Right lobe of liver (tissue), 6 donors: ENCODE measurements at places on chromosomes 16 and 17. TPM values are rescaled to one million over a fixed set of nuclear protein-coding genes. Genes with fewer than 3 reads are reported as not detected.

SCN4A gene
- total RNA-seq, result 0.31 TPM

B4GALNT2 gene
- not detected for total RNA-seq

NR1D1 gene
- 15.5 TPM for total RNA-seq

ARHGAP27 gene
- 9.3 TPM for total RNA-seq

ZDHHC1 gene
- total RNA-seq, result 4.0 TPM

CDH1 gene
- 74.4 TPM for total RNA-seq

CX3CL1 gene
- 11.7 TPM for total RNA-seq

OTOP3 gene
- not detected for total RNA-seq

SHISA9 gene
- 0.06 TPM for total RNA-seq

ATP6V0D1 gene
- total RNA-seq, result 79.6 TPM

DNA sequence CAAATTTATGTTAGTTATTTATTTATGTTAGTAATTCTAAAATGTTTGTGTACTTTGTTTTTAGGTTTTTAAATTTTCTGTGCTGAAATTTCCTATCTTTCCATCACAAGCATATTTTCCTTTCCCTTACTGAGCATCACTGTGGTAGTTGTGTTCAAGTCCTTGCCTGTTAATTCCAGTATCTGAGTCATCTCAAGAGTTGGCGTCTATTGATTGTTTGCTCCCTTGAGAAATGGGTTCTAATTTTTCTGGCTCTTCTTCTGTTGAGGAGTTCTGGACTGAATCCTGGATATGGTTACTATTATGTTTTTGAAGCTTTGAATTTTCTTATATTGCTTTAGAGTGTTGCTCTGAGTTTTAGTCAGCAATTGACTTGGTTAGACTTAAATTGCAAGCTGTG is 56.3 kb downstream of the GAN start:
- DNase-seq, result no peak
- H3K36me3 ChIP-seq, result no peaks in the 10 kb centered on the region
- no peaks in the 10 kb centered on the region for H3K27me3 ChIP-seq
- no peaks in the 10 kb centered on the region for H3K4me1 ChIP-seq
- no peak overlapping the region for H3K27ac ChIP-seq

- no peaks in the 10 kb centered on the region for H3K4me1 ChIP-seq
- no peaks in the 10 kb centered on the region for H3K27me3 ChIP-seq
- no peak overlapping the region for H3K4me3 ChIP-seq
- no peak for DNase-seq
- H3K36me3 ChIP-seq, result peaks cover 9% of the 10 kb centered on the region
Observed at GRCh38 chr16:74936902-74937560, 47.9 kb downstream of the WDR59 start.

DNA sequence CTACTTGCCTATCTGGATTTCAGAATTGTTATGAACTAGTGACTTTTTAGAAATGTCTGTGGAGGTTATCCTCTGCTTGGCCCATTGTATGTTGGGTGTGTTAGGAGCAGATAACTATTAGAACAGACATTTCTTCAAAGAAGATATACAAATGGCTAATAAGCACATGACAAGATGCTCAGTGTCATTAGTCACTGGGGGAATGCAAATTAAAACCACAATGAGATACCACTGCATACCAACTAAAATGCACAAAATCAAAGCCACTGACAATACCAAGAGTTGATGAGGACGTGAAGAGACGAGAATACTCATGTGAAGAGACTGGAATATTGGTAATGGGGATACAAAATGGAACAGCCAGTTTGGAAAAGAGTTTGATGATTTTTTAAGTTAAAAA is 39.2 kb downstream of the CEP112 start:
- H3K27ac ChIP-seq, result no peak overlapping the region
- H3K4me3 ChIP-seq, result no peak overlapping the region
- H3K27me3 ChIP-seq, result no peaks in the 10 kb centered on the region
- no peak for DNase-seq

GRCh38 chr16:16145286-16145685 is 78.0 kb downstream of the ABCC6 start:
- DNase-seq, result no peak
- H3K27ac ChIP-seq, result no peak overlapping the region
- no peaks in the 10 kb centered on the region for H3K27me3 ChIP-seq
- H3K36me3 ChIP-seq, result no peaks in the 10 kb centered on the region
- no peaks in the 10 kb centered on the region for H3K4me1 ChIP-seq

- no peaks in the 10 kb centered on the region for H3K36me3 ChIP-seq
- H3K27me3 ChIP-seq, result no peaks in the 10 kb centered on the region
- H3K4me1 ChIP-seq, result peaks cover 20% of the 10 kb centered on the region
Observed at GRCh38 chr16:69568676-69569075, 2.9 kb downstream of the NFAT5 start.

DNA sequence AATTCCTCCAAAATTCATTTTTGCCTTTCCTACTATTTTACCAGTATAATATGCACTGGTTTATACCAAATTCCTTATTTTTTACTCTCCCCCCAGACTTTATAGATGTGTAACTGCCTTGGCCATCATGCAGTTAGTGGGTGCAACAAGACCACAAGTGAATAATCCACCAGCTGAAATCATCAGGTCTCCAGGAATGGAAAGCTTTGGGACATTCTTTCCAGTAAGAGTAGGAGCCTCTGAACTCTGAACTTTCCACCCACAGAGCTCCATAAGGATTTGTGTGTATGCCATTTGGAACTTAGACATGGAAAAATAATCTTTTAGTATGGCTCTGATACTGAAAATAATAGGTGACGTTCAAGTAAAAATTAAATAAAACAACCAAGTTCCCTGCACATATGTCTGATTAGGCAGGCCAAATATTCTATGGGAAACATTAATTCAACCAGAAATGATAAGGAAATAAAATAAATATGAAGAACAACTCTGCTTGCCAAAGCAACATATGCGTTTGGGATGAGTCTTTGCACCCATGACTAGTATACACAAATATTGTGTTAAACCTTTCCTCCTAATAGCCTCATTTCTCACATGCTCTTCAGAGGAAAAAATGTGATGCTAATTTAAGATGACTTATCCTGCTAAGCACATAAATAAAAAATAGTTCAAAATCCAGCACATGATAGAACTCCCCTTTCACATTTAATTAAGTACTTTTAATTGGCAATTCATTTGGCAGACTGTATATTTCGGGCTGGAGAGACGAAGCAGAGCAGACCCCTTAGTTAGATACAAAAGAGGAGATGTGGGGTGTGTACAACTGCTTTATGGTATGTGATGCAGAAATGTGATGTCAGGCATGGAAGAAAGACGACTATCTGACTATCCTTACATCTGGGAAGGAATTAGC is 11.6 kb upstream of the LYRM9 start:
- H3K27me3 ChIP-seq, result no peaks in the 10 kb centered on the region
- H3K27ac ChIP-seq, result no peak overlapping the region
- no peak overlapping the region for H3K4me3 ChIP-seq
- H3K4me1 ChIP-seq, result no peaks in the 10 kb centered on the region
- H3K36me3 ChIP-seq, result no peaks in the 10 kb centered on the region

DNA sequence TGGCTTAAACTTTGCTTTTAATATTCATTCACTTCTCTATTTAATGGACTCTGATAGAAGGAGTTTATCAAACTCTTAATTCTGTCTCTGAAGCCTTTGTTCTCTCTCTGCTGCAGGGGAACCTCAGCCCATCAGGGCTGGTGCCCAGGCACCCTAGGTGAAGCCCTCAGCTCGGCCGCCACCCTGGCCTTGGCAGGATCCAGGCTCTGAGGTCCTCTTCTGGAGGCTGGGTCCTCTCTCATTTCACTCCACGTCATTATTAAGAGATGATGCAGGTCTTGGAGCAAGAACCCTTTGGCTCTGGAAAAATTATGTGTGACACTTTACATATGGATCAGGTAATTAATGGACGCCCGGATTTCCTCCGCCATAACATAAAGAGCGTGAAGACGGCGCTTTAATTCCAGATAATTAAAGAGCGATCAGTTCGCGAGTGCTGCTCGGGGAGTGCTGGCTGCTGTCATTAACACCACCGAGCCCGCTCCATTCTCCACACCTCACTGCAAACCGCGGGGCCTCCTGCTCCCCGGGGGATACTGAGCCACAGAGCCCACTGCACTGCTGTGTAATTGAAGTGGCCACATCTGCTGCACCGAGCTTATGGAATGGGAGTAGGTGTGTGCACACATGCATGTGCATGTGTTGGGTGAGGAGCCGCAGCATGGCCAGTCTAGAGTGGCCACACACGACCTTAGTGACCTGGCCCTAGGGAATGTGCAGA is 259.4 kb upstream of the TNRC6C start:
- no peaks in the 10 kb centered on the region for H3K4me1 ChIP-seq
- H3K4me3 ChIP-seq, result no peak overlapping the region
- H3K36me3 ChIP-seq, result no peaks in the 10 kb centered on the region
- H3K27me3 ChIP-seq, result no peaks in the 10 kb centered on the region
- H3K27ac ChIP-seq, result no peak overlapping the region

GRCh38 chr17:72656130-72656763 is 436.2 kb downstream of the SLC39A11 start:
- no peaks in the 10 kb centered on the region for H3K27me3 ChIP-seq
- no peak for DNase-seq
- H3K36me3 ChIP-seq, result no peaks in the 10 kb centered on the region
- H3K27ac ChIP-seq, result no peak overlapping the region
- H3K4me3 ChIP-seq, result no peak overlapping the region

GRCh38 chr16:10878644-10879501 is 1.9 kb downstream of the CIITA start:
- no peaks in the 10 kb centered on the region for H3K36me3 ChIP-seq
- peaks cover 17% of the 10 kb centered on the region for H3K4me1 ChIP-seq
- peak; percentile 81 for DNase-seq
- peak overlapping the region; percentile 60 for H3K4me3 ChIP-seq
- no peaks in the 10 kb centered on the region for H3K27me3 ChIP-seq
- H3K27ac ChIP-seq, result peak overlapping the region; percentile 6

DNA sequence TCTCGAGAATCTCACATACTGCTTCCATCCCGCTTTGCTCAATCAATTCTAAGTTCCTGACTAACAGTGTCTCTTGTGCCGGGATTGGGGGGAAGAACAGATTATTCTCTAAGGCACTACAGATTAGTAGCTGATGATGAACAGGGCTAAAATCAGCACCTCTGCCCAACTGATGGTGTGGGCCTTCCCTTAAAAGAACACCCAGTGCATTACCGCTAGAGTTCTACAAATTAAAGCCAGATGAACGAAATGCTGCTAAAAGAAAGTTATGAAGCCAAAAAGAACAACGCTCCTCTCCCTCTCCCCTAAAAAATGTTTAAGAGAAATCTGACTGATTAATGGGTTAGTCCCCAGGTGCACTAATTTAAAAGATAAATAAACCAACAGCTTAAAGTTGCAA is 4.4 kb downstream of the CDC27 start:
- H3K36me3 ChIP-seq, result no peaks in the 10 kb centered on the region
- peaks cover 20% of the 10 kb centered on the region for H3K4me1 ChIP-seq
- H3K4me3 ChIP-seq, result no peak overlapping the region

DNA sequence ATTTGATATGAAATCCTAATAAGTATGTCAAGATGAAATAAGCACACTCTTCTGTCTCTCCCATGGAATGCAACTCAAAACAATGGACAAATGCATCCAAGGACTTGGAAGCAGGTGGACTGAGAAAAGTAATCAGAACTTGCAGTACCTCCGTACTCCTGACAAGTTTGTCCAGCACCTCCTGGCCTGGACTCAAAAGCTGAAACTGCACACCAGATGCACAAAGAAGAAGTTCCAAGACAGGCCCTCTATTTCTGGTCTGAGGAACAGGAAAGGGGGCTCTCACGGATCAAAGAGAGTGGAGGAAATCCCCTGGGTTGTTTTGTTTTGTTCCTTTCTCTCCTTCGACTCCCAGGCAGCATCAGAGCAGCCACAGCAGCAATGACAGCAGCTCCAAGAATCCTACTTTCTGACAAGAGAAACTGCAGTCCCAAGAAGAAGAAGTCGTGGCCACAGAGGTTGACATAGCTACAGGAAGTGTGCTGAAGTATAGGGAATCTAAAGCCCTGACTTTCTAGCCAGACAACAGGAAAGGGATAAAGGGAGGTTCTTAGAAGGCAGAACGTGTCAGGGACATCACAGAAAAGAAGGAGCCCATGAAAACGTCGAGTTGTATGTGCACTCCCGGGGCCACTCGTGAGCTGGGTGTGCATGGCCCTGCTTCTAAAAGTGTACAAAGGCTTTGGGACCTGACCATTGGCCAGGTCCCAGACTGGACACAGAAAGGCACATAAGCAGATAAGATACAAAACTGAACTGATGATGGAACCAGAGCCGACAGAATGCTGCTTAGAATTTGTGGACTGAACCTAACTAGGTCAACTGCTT is 29.3 kb downstream of the AKAP10 start:
- H3K27ac ChIP-seq, result no peak overlapping the region
- no peaks in the 10 kb centered on the region for H3K4me1 ChIP-seq
- peaks cover 9% of the 10 kb centered on the region for H3K36me3 ChIP-seq
- H3K4me3 ChIP-seq, result no peak overlapping the region

GRCh38 chr16:74607310-74607961 is 522 bp upstream of the GLG1 start:
- no peaks in the 10 kb centered on the region for H3K4me1 ChIP-seq
- H3K27me3 ChIP-seq, result no peaks in the 10 kb centered on the region

- H3K27ac ChIP-seq, result no peak overlapping the region
- H3K4me1 ChIP-seq, result no peaks in the 10 kb centered on the region
- no peaks in the 10 kb centered on the region for H3K27me3 ChIP-seq
Observed at GRCh38 chr17:67671493-67671892, 46.2 kb upstream of the NOL11 start.

GRCh38 chr17:60390925-60391470 is 935 bp downstream of the USP32 start:
- no peaks in the 10 kb centered on the region for H3K36me3 ChIP-seq
- H3K27ac ChIP-seq, result peak overlapping the region; percentile 91
- H3K4me1 ChIP-seq, result peaks cover 23% of the 10 kb centered on the region
- H3K27me3 ChIP-seq, result no peaks in the 10 kb centered on the region
- peak overlapping the region; percentile 81 for H3K4me3 ChIP-seq

GRCh38 chr16:1707193-1707790 is 1.3 kb downstream of the MAPK8IP3 start:
- peak overlapping the region; percentile 63 for H3K4me3 ChIP-seq
- DNase-seq, result no peak
- no peaks in the 10 kb centered on the region for H3K27me3 ChIP-seq
- no peaks in the 10 kb centered on the region for H3K36me3 ChIP-seq
- H3K4me1 ChIP-seq, result no peaks in the 10 kb centered on the region

- H3K36me3 ChIP-seq, result no peaks in the 10 kb centered on the region
- no peak overlapping the region for H3K4me3 ChIP-seq
- no peak overlapping the region for H3K27ac ChIP-seq
- no peaks in the 10 kb centered on the region for H3K27me3 ChIP-seq
- H3K4me1 ChIP-seq, result no peaks in the 10 kb centered on the region
Observed at GRCh38 chr16:17277981-17278381, 192.8 kb downstream of the XYLT1 start.

DNA sequence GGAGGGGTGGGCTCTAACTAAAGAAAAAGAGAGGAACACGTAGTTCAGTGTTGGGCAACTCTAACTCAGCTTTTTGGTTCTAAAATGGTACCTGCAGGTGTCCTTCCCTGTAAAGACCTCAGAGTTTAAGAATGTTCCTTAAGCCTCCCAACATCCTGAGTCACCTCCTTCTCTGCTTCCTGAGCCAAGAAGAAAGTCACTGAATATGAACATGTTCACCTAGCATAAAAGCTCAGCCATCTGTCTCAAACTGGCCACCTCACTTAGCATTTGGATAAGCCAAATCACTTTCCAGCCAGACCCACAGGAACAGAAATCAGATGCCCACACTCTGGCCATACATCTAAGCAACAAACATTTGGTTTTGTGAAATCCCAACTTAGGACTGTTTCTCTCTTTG is 3.7 kb downstream of the TMEM98 start:
- no peaks in the 10 kb centered on the region for H3K36me3 ChIP-seq
- DNase-seq, result no peak
- no peak overlapping the region for H3K27ac ChIP-seq
- no peaks in the 10 kb centered on the region for H3K4me1 ChIP-seq
- no peak overlapping the region for H3K4me3 ChIP-seq

GRCh38 chr16:89670496-89671431 is 13.1 kb downstream of the SPATA33 start:
- peaks cover 12% of the 10 kb centered on the region for H3K4me1 ChIP-seq
- no peak for DNase-seq
- no peaks in the 10 kb centered on the region for H3K36me3 ChIP-seq
